ENCODE measurements at places on chromosomes 4 and X.
A peak's percentile ranks its signal among the peaks of the same experiment; 100 is the strongest.

GRCh38 chrX:73932522-73932921 is 369.5 kb downstream of the CHIC1 start:
- H3K4me3 ChIP-seq = no peak overlapping the region
- H3K36me3 ChIP-seq = no peaks in the 10 kb centered on the region
- H3K27me3 ChIP-seq = no peaks in the 10 kb centered on the region
- DNase-seq = no peak
- no peaks in the 10 kb centered on the region for H3K4me1 ChIP-seq

- H3K27me3 ChIP-seq = peaks cover 10% of the 10 kb centered on the region
- no peaks in the 10 kb centered on the region for H3K4me1 ChIP-seq
These were observed 215.5 kb upstream of the VEGFC start for GRCh38 chr4:177008071-177008835.

- DNase-seq = no peak
- H3K4me3 ChIP-seq = no peak overlapping the region
- H3K36me3 ChIP-seq = no peaks in the 10 kb centered on the region
- no peaks in the 10 kb centered on the region for H3K27me3 ChIP-seq
- H3K4me1 ChIP-seq = peaks cover 37% of the 10 kb centered on the region
- H3K27ac ChIP-seq = no peak overlapping the region
These were observed 10.8 kb upstream of the C4orf54 start for GRCh38 chr4:99668472-99668871.

DNA sequence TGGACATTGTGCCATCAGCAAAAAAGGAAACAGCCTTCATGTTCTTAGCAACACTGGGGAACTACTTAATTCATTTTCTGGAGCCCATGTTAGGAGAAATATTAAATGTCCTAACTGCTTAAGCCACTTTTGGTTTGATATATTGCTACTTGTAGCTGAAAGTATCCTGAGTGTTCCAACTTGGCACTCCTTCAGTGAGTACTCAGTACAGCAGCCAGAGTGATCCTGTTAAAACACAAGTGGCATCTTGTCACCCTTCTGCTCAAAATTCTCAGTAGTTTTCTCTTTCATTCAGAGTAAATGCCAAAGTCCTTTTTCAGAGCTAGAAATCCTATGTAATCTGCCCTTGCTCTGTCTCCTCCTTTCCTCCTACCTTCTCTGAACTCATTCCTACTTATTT is 522.0 kb downstream of the GRID2 start:
- H3K4me3 ChIP-seq = no peak overlapping the region
- DNase-seq = no peak
- no peak overlapping the region for H3K27ac ChIP-seq
- H3K27me3 ChIP-seq = no peaks in the 10 kb centered on the region
- H3K4me1 ChIP-seq = peaks cover 13% of the 10 kb centered on the region

DNA sequence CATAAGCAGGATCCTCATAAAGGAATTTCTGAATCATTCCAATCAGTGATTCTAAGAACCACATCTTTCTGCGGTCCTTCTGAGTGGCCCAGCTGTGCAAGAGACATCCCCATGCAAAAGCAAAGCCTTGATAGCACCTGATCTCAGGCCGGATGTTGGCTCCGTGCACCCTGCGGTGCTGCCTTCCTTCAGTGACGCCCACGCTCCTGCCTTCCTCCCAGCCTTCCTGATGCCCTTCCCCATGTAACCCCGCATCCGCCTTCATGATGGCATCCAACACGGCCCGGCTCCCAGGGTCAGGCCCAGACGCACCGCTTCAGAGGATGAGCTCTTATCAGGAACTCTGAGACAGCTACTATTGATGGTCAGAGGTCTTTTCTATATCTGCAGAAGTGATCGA is 20.4 kb upstream of the CYP4V2 start:
- no peaks in the 10 kb centered on the region for H3K27me3 ChIP-seq
- no peak overlapping the region for H3K4me3 ChIP-seq
- no peak for DNase-seq
- no peaks in the 10 kb centered on the region for H3K4me1 ChIP-seq
- no peak overlapping the region for H3K27ac ChIP-seq
- no peaks in the 10 kb centered on the region for H3K36me3 ChIP-seq

DNA sequence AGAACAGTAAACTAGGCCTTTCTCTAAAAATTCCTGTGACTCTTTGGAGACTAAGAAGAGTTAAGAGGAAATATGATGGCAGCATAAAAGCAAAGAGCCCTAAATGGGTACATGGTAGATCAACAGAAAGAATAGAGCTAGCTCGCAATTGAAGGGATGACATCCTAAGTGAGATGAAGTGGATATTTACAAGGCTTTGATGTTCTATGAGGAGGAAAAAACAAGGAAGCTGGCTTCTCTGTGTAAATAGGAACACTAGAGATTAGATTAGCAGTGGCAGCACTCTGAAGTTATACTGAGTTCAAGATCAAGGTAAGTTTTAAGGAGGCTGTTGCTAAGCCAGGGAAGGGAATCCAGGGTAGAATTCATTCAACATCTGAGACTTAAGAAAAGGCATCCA is 73.1 kb upstream of the MBNL3 start:
- no peaks in the 10 kb centered on the region for H3K27me3 ChIP-seq
- no peak overlapping the region for H3K4me3 ChIP-seq
- H3K27ac ChIP-seq = no peak overlapping the region
- no peak for DNase-seq
- no peaks in the 10 kb centered on the region for H3K36me3 ChIP-seq
- no peaks in the 10 kb centered on the region for H3K4me1 ChIP-seq

GRCh38 chr4:108359130-108359985 is 190.6 kb upstream of the LEF1 start:
- no peak for DNase-seq
- H3K27ac ChIP-seq = peak overlapping the region; percentile 83
- no peak overlapping the region for H3K4me3 ChIP-seq
- no peaks in the 10 kb centered on the region for H3K36me3 ChIP-seq

GRCh38 chr4:80295826-80296225 is 29.4 kb downstream of the FGF5 start:
- H3K4me3 ChIP-seq = no peak overlapping the region
- DNase-seq = no peak
- H3K27ac ChIP-seq = no peak overlapping the region
- no peaks in the 10 kb centered on the region for H3K36me3 ChIP-seq

DNA sequence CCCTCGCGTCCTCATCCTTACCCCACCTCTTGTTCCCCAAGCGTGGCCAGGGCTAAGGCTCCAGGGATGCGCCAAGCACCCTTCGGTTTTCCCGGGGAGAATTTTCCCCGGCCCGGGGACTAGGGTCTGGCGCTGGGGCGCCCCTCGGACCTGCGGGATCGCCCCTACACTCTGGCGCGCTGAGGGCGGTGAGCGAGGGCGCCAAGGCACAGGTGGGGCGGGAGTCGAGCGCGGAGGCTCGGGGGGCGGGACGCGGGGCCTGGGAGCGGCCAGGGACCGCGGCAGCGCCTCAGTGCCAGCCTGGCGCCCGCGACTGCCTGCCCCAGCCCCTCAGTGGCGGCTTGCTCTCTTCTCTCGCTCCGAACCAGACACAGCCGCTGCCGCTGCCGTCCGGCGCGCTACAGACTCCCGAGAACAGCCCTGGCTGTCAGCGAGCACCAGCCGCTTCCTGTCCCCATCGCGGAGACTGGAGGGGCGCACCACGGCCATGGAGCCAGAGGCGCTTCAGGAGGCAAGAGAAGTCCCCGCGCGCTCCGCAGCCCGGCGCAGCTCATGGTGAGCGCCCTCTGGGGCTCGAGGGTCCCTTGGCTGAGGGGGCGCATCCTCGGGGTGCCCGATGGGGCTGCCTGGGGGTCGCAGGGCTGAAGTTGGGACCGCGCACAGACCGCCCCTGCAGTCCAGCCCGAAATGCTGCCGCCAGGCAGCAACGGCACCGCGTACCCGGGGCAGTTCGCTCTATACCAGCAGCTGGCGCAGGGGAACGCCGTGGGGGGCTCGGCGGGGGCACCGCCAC is at the start of gene DRD5:
Gene DRD5 (plus strand): TSS at position 292 of the 793 bp plus-strand sequence. CDS start 396 bp downstream, at position 688.
- H3K4me3 ChIP-seq = peak within 1 kb of the TSS; percentile 16
- H3K4me1 ChIP-seq = no peaks in the 10 kb centered on the region
- H3K27ac ChIP-seq = no peak within 1 kb of the TSS
- H3K27me3 ChIP-seq = peaks cover 54% of the 10 kb centered on the region

- H3K4me3 ChIP-seq = no peak overlapping the region
- no peaks in the 10 kb centered on the region for H3K36me3 ChIP-seq
- no peak for DNase-seq
- H3K27me3 ChIP-seq = no peaks in the 10 kb centered on the region
These were observed 39.0 kb downstream of the ATOH1 start for GRCh38 chr4:93867416-93868001.

DNA sequence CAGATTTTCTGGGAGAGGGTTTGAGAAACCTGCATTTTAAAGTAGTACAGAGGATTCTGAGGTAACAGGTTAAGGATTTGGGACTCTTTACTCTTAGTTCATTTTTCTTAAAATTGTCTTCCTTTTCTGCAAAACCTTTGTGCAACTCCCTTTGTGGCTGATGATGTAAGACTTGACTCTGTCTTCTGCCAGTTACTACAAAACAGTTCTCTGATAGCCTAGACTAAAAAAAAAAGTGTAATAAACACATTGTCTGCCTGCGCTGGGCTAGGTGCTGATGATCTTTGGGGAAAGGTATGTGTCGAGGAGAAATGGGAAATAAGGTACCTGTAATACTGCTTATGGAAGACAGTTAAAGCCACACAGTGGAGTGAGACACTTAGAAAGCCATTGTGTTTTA is 28.7 kb downstream of the IL13RA1 start:
- H3K27me3 ChIP-seq = no peaks in the 10 kb centered on the region
- DNase-seq = peak; percentile 39
- no peaks in the 10 kb centered on the region for H3K4me1 ChIP-seq
- H3K4me3 ChIP-seq = no peak overlapping the region

GRCh38 chrX:19882066-19882775 is 5.2 kb downstream of the SH3KBP1 start:
- H3K27me3 ChIP-seq = no peaks in the 10 kb centered on the region
- no peaks in the 10 kb centered on the region for H3K4me1 ChIP-seq
- H3K36me3 ChIP-seq = no peaks in the 10 kb centered on the region
- DNase-seq = no peak
- no peak overlapping the region for H3K4me3 ChIP-seq

DNA sequence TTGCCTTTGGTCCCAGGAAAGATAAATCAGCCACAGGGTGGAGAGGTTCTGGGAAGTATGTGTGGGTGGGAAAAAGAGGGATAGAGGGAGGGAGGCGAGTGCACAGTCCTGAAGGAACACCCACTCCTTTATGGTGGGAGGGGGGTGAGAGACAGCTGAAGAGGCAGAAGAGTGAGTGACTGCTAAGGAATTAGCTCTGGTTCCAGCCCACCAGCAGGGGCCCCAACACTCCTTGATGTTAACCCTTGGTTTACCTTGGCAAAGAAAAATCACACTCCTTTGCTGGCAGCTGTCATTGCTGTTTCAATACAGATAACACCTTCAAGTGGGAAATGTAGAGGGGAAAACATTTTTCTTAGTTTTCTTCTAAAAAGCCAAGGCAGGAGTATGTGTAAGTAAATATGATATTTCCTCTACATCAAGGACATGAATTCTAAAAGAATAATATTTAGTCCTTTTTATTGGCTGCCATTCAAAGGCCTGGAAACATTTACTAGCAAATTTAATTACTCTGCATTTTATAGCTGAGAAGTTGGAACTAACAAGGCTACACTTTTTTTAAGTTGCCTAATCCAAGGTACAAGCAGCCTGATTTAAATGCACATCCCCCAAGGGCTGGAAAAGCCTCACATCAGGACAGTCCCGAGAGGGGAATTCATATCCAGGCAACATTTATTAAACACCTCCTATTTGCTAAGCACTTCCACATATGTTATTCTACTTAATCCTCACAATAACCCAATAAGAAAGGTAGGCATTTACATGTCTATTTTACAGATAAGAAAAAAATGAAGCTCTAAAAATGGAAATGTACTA is 81.7 kb downstream of the HS6ST2 start:
- no peak overlapping the region for H3K4me3 ChIP-seq
- H3K4me1 ChIP-seq = peaks cover 28% of the 10 kb centered on the region
- no peak for DNase-seq
- no peaks in the 10 kb centered on the region for H3K36me3 ChIP-seq
- peak overlapping the region; percentile 63 for H3K27ac ChIP-seq

DNA sequence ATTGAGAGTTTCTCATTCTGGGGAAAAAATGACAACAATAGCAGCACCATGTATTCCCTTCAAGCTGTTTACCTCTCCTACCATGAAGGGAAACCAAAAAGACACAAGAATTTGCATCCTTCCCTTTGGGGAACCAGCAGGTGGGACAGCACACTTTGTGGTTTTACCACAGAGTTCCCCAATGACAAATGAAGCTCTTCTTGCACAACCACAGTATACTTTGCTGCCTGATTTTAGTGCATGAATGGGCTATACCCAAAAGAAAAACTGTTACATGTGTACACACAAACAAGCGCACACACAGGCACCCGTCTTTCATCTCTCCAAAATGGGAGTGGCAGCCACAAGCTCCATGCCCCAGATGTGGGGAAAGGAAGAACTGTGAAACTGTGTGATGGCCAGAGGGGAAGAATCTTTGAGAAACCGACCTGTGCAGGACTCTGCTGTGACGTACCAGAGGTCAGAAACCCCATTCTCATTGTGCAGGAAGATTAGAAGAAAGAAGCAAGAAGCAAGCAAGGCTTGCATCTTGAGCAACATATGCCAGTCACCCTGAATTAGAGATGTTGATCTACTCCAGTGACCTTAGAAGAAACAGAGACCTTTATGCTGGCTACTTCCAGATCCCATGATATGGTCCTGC is 2.7 kb upstream of the MAML3 start:
- H3K4me1 ChIP-seq = peaks cover 4% of the 10 kb centered on the region
- no peak overlapping the region for H3K27ac ChIP-seq
- no peaks in the 10 kb centered on the region for H3K36me3 ChIP-seq
- no peak for DNase-seq
- no peak overlapping the region for H3K4me3 ChIP-seq
- no peaks in the 10 kb centered on the region for H3K27me3 ChIP-seq

DNA sequence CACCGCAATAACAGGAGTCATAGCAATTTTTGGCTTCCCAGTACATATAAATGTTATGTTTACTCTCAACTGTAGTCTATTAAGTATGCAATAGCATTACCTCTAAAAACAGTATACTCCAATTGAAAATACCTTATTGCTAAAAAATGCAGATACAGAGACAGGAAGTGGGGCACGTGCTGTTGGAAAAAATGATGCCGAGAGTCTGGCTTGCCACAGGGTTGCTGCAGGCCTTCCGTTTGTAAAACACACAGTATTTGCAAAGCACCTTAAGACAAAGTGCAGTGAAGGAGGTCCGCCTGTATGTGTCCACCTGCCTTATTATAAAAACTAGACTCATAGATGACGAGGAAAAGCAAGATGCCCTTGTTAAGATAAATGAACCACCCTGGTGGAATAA is 23.5 kb downstream of the CD99 start:
- H3K4me3 ChIP-seq = no peak overlapping the region
- no peaks in the 10 kb centered on the region for H3K27me3 ChIP-seq
- H3K27ac ChIP-seq = peak overlapping the region; percentile 66
- H3K4me1 ChIP-seq = peaks cover 9% of the 10 kb centered on the region
- peaks cover 7% of the 10 kb centered on the region for H3K36me3 ChIP-seq
- DNase-seq = no peak

DNA sequence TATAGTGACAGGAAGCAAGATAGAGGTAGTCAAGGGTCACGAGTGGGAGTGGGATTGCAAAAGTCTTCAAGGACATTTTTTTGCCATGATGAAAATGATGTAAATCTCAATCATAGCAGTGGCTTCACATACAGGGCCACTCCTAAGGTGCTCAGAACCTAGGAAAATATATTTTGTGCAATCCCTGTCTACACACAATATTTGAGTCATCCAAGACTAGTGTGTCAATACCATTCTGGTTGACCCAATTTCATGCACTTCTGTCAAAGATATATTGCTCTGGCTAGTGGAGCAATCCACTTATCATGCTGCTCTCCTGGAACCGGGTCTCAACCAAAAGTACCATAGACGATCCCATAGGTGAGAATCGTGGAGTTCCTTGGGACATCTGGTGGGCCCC is 24.2 kb upstream of the XPNPEP2 start:
- H3K27me3 ChIP-seq = no peaks in the 10 kb centered on the region
- no peak overlapping the region for H3K27ac ChIP-seq
- no peaks in the 10 kb centered on the region for H3K4me1 ChIP-seq
- H3K36me3 ChIP-seq = no peaks in the 10 kb centered on the region
- H3K4me3 ChIP-seq = no peak overlapping the region
